Foreskin keratinocyte (primary cell): ENCODE measurements at places on chromosomes 2 and 18. TPM values are rescaled to one million over a fixed set of nuclear protein-coding genes. Genes with fewer than 3 reads are reported as not detected.

MTA3 gene
- polyA plus RNA-seq, result 22.6 and 24.0 TPM in 2 replicates

DNA sequence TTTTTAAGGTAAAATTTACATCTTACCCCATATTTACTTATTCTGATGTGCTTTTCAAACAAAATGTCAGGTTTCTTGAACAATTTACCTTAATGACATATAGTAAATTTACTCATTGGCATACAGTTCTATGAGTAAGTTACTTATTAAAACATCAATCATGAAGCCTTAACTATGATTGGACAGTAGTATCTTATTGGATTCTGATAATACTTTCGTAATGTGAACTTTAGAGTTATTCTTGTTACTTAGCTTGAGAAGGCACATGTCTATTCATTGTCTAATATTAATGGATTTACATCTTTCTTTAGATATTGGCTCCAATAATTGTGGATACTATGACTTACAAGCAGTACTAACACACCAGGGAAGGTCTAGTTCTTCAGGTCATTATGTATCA, 51.7 kb downstream of the USP14 start:
- DNase-seq, result no peak

CHPF gene
- polyA plus RNA-seq, result 117 and 130 TPM in 2 replicates

DNA sequence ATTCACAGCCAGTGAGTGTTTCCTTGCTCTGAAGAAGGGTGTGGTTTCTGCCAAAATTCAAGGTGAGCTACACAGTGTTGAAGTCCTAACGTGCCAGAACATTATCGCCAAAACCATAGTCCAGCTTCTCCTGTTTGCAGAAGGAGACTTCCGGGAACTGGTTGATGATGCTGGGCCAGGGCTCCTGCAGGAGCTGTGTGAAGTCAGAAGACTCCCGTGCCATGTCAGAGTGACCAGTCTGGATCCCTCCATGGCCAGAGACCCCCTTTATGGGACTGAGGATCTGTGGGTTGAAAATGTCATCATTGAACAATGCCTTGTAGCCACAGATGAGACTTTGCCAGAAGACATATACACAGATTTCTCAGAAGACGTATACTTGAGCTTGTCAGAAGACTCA, 96.0 kb upstream of the RAB12 start:
- no peak for DNase-seq

- DNase-seq, result peak; percentile 38
Measured at GRCh38 chr2:191105082-191105481, 45.7 kb downstream of the STAT4 start.
